SW480 (cell line): ENCODE measurements at places on chromosomes 4 and X.

- DNase-seq = peak; percentile 7
Observed at GRCh38 chr4:41525129-41525528, 12.8 kb upstream of the LIMCH1 start.

DNA sequence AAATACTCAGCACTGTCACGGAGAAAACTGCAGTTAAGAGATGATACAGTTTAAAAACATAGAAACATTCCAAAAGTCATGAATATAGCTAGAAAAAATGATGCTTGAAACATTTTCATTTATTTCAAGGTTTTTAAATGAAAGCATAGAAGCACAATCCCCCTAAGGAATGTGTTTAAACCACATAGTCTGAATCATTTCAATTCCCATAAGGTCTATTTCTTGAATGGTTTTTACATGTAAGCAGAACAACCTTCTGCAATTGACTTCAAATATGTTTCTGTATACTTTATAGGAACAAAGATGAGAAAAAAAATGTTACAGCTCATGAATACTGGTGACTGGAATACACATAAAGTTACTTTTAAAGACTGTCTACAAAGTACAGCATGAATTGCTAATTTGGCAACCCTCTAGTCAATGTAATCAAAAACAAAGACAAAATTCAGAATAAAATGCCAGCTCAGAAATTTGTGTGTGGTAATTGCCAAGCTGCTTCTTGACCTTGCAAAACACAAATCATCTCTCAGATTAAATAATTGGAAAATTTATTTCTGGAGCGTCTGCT is 886.4 kb upstream of the ADGRL3 start:
- no peak for DNase-seq

GRCh38 chr4:44651425-44651824 is at the start of gene YIPF7:
TSS of gene YIPF7 (minus strand) at chr4:44651625. CDS start at chr4:44650100, 1,525 bp downstream.
- DNase-seq = no peak

DNA sequence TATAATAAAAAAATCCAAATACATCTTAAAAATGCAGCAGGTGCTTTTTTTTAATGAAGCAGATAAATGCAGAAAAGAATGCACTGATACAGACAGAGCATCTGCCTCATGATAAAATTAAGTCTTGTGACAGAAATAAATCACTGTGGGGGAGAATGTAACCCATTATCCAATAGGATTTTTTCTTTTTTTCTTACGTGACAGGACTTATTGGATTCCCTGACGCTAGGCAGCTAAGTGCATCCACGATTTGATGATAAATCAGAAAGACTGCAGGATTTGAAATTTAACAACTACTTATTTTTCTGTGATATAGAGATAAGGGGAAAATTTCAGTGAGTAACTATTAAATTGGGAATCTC is 110.6 kb upstream of the PPARGC1A start:
- no peak for DNase-seq

DNA sequence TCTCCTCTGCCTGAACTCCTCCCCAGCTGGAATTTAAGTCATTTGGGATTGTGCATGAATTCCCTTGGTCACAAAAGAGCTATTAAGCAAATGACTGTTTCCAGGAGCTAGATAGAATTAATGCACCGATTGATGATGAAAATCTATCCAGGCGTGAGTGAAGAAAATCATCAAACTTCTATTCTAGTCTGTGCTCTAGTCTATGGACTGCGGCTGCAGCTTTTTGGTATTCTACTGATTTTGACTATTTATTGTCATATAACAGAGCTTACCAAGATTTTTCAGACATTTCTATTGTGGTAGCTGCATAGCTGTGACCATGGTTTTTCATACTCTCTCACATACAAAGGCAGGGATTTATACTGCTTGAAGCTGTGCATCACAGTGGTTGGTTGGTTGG is 403.8 kb downstream of the FSTL5 start:
- no peak for DNase-seq

GRCh38 chr4:94469221-94469784 is 17.6 kb downstream of the PDLIM5 start:
- no peak for DNase-seq

DNA sequence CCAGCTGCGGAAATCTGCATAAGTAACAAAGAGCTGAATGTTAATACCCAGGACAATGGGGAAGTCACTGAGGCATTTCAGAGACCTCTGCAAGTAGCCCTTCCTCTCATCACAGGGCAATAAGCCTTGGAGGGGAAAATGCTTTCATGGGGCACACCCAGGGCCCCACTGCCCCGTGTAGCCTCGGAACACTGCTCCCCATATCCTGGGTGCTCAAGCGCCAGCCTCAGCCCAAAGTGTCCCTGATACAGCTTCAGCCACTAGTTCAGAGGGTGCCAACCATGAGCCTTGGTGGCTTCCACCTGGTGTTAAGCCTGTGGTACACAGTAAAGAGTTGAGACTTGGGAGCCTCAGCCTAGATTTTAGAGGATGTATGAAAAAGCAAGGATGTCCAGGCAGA is 402.8 kb upstream of the CXorf51A start:
- DNase-seq = no peak

GRCh38 chr4:81081156-81081555 is 50.6 kb downstream of the BMP3 start:
- DNase-seq = no peak

- peak; percentile 41 for DNase-seq
Observed at GRCh38 chr4:156677131-156677531, 294.5 kb downstream of the PDGFC start.

- no peak for DNase-seq
Observed at GRCh38 chr4:3519468-3520264, 12.6 kb downstream of the LRPAP1 start.

DNA sequence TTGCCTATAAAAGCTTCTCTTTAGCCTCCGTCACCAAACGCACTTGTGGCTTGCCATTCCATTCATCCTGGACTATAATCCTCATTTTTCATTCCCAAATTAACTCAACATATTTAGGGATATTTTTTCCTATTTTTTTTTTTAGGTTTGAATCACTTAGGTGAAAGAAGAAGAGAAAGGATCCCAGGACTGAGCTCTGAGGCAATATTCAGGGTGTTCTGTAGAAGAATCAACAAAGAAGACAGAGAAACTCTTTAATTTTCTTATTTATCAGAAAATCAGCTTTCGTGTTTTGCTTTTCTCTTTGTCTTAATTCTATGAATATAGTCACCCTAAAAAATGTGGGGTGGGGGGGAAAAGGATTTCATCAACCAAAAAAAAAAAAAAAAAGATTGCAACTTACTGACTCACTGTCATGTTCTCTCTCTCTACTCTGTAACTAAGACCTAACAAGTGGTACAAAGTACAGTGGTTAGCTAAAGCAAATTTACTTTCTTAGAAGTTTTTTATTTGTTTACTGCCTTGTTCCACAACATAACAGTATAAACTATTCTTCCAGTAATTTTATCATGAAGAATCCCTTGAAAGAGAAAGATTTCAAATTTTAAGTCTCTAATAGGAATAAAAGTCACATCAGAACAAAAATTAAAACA is 272.0 kb downstream of the DHX15 start:
- DNase-seq = no peak

DNA sequence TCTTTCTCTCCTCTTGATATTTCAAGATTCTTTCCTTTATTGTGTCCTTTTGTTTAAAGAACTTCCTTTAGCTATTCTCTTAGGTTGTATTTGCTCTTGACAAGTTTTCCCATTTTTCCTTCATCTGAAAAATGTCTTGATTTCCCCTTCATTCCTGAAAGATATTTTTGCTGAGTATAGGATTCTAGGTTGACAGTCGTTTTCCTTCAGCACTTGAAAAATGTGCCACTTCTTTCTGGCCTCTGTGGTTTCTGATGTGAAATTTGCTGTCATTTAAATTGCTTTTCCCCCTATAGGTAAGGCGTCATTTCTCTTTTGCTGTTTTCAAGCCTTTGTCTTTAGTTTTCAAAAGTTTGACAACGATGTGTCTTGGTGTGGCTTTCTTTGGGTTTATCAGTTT is 23.3 kb upstream of the LAMTOR3 start:
- no peak for DNase-seq

DNA sequence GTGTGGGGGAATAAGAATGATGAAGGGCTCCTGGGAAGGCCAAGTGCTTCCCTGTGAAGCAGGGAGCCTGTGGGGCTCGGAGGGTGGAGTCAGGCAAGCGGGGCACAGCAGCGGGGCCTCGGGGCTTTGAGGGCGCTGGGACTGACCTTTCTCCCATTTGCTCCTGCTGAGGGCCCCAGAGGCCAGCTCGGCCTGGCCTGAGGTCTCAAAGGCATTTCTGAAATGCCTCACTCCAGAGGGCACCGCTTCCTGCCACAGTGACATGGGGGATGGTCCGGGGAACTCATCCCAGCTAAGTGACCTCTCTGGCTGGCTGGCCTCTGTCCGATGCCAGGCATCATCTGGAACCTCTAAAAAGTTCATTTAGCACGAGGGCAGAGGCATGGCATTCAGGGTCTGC is 98.8 kb upstream of the STX18 start:
- peak; percentile 43 for DNase-seq

- no peak for DNase-seq
Observed at GRCh38 chr4:175953960-175954521, 111.6 kb upstream of the WDR17 start.

GRCh38 chr4:6225469-6225868 is 25.1 kb upstream of the JAKMIP1 start:
- peak; percentile 20 for DNase-seq
